ENCODE measurements at places on chromosomes 3 and 15.

DNA sequence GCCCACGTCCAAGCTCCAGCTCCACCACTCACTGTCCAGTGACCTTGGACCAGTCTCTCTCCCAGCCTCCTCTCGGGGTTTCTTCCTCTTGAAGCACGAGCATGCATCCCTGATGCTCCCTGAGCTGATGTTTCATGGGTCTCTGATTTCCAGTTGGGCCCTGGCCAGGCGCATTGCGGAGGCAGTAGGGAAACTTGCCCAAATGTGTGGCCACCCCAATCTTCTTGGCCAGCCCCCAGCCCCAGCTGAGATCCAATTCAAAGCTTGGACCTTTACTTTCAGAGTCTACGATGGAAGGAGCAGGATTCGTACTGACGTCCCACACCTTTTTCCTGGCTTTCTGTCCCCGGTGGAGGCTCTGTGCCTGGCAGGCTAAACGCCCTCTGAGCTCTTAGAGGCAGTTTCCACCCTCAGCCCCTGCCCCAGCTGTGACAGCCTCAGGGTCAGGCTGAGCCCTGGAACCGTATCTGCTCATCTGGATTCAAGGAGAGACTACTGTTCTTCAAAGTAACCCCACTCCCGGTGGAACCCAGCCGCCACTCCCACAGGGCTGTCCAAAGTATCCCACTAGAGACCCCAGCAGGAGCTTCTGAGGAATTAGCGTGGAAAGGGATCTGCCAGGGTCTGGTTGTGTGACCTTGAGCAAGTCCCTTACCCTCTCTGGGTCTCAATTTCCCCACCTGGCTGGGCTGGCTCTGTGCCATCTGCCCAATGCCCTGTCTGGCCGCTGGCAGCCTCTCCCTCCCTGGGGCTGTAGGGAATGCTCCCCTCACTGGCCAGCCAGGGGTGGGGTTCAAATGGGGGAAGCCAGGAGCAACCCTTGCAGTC lies 37.4 kb downstream of the CPN2 start:
- no peak for DNase-seq

GRCh38 chr15:49902685-49903501 lies 216.1 kb downstream of the ATP8B4 start:
- no peak for DNase-seq

DNA sequence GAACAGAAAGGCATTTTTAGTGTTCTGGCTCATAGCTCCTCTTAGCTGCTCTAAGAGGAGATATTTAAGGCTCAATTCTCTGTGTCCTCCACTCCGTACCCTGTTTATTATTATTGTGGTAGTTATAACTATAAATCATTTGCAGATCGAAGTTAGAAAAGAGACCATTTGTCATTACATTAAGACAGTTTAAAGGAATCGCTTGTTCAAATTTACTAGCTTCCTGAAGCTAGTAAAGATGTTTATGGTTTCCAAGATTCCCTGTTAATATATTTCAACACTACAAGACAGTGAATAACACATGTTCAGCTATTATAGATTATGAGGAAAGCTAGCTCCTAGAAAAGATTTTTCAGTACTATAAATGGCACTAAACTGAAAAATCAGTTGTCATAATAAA lies 12.6 kb downstream of the ATXN7 start:
- DNase-seq, result no peak

DNA sequence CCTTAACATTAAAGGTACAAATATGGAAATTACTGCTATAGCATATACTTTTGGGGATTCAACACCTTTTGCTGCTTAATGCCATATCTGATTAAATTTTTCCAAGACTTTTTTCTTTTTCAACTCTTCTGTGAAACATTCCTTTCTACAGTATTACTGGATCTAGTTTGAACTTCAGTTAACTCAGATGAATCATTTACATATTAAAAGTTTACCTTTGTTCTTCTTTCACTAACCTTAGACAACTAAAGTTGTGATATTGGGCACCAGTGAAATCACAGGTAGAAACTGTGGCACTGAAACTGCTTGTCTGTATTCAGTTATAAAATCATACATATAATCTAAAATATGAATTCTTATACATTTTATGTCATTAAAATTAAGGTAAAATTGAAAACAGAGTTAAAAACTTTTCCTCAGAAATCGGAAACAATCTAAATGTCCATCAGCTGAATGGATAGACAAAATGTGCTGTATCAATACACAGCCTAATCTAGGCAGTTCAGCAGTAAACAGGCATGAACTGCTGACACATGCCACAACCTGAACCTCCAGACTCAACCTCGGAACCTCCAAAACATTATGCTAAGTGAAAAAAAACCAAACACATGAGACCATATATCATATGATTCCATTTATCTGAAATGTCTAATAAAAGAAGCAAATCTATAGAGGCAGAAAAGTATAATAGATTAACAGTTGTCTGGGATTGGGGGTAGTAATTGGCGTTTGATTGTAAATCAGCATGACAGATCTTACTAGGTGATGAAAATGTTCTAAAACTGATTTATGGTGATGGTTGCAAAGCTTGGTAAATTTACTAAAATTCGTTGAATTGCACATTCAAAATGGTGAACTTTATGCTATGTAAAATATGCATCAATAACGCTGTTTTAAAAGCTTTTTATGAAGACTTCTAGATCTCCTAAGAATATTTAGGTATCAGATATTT lies 50.0 kb downstream of the PPARG start:
- DNase-seq, result no peak

DNA sequence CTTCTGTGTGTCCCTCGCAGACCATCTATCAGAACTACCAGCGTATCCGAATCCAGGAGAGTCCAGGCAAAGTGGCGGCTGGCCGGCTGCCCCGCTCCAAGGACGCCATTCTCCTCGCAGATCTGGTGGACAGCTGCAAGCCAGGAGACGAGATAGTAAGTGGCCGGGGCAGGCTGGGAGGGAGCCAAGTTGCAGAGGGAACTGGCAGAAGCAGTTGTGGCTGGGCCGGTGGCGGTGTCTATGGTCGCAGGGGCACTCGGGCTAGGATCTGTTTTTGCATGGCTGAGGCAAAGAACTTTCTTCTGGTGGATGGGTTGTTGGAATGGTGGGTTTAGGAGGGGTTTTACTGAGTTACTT lies 10.1 kb downstream of the MCM2 start:
- DNase-seq, result no peak

- DNase-seq, result no peak
Observed at GRCh38 chr3:183161552-183162336, 790 bp downstream of the LAMP3 start.

DNA sequence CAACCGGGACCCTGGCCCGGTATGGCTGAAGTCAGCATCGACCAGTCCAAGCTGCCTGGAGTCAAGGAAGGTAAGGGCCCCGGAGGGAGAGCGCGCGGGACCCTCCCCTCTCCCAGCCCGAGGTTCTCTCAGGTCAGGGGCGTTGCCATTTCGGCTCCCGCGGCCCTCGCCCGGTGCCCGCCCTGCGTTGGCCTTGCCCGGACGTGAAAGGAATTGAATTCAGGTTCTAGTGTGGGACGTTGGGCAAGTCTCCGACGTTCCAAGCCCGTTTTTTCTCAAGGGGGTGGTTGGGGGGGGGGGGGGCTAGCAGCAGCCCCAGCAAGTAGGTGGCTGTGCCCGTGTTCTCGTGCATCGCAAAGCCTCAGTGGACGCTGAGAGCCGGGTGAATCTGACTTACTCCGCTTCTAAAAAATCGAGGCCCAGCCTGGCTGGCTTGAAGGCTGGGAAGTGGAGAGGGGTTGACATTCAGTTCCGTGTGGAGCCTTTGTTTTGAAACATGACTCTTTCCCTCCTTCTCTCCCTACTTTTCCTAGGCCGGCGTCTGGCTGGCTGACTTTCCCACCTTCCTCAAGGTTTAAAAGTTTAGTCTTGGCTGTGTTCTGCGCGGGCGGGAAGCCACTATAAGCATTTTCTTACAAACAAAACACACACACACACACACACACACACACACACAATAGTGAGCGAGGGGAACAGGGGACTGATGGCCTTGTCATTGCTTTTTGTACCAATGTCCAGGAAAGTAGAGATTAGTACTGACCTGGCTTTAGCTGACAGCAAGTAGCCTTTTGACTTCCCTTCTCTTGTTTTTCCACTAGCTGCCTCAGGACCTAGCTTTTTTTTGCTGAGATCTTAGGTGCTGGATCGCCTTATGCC lies at the start of gene UTS2B:
Gene UTS2B, minus strand, starts transcription at position 873 of the 876 bp plus-strand sequence. CDS start 48,337 bp downstream, outside the sequence.
- peak; percentile 24 for DNase-seq

- no peak for DNase-seq
Observed at GRCh38 chr15:69056365-69056764, 41.9 kb downstream of the NOX5 start.

DNA sequence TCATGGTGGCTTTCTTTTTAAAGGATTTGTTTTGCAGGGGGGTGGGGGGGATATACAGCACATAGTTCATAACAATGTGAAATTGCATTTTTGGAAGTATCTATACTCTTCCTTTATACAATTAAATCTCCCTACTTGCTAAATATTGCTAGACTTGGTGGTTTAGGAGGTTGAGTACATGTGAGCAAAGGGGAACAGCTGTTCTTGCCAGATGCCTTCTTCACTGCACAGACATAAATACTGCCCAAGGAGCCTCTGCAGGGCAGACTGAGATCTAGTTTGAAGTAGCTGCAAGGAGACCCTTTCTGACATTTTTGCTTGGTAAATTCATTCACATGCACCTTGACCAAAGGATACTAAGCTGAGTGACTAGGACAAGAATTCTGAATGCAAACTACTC lies 228.6 kb upstream of the IL12A start:
- DNase-seq, result no peak

DNA sequence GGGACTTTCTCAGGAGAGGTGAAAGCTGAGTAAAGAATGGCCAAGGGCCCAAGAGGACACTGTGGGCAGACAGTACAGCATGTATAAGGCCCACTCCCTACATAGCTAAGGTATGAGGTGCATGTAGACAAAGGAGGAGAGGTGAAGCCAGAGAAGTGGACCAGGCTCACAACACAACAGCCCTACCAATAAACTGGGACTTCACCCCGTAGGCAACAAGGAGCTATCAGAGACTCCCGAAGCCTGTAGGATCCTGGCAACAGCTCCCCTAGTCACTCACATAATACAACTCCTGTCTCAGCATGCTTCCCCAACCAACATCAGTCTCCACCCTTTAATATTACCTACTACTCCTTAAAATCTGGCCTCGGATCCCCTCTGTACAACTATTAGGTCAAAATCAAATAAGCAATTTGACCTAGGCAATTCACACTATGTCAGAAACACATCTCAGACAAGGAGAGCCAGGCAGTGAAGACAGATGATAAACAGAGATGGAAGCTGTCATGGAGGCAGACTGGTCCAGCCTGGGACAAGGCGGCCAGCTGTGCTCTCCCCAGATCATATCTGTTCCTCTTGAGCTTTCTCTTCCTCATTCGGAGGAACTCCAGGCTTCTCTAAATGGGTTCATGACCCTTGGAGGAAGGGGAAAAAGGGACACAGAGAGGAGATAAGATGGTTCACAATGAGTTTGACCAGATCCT lies 1.4 kb downstream of the XXYLT1 start:
- DNase-seq, result no peak

All from HS-5 (cell line).